ENCODE measurements at places on chromosomes 12 and 14.

DNA sequence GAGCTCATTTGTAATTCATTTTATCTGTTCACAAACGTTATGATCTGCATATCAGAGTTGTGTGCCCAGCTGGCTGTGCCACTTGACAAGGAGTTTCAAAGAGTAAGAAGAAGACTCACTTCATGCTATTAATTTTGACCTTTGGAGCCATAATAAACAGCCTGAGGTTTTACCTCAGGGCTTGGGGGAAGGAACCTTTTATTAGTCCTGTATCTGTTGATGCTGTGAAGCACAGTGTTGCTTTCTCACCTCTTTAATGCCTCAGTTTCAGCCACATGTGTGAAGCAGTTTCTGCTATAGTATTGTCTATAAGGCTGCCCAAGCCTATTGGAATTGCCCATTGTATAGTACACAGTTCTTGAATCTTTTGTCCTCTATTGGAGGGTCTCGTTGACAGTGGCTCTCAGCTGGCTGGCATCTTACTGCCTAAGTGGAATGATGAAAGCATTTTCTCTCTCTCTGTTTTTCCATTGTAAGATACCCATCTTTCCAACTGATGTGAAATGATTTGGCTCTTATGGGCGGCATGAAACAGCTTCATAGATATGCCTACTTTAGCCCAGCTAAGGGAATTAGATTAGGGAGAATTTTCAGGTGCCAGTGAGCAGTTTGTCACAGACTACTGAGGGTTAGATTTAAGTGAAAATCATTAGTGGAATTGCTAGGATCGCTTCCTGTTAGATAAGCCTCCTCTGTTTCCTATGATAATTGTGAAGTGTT, 34.7 kb downstream of the GPATCH2L start:
- no peak for DNase-seq

DNA sequence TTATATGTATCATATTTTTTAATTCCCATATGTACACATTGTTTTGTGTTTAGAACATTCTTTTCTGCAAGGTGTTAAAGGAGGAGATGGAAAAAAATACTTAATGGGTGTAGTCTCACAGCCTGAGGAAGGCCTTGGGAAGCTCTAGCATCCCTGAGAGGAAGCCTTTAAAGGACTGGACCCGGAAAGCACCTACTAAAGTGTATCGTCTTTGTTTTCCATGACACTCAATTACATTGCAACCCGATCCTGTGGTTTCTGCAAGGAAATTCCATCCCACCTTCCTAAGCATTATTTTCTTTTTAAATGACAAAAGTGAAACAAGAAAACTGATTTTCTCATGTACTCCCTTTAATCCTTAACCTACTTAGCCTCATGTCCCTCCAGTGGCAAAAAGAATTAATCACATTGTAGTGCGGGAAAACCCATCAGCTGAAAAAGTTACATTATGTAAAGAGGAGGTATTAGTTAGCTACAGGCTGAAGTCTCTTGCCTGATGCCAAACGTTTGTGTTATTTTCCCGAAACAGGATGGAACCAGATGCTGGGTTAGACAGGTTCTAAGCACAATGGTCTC, 147.8 kb upstream of the CPSF6 start:
- no peak for DNase-seq

- DNase-seq: no peak
Measured at GRCh38 chr14:79809849-79810612, 401.3 kb downstream of the DIO2 start.

GRCh38 chr12:96248136-96248931, 54.2 kb downstream of the ELK3 start:
- DNase-seq: no peak

- DNase-seq: no peak
Measured at GRCh38 chr12:120798696-120799095, 73.1 kb downstream of the ACADS start.

- no peak for DNase-seq
Measured at GRCh38 chr12:26058818-26059217, 66.0 kb downstream of the BHLHE41 start.

GRCh38 chr12:58877243-58877743, 43.0 kb downstream of the LRIG3 start:
- no peak for DNase-seq

DNA sequence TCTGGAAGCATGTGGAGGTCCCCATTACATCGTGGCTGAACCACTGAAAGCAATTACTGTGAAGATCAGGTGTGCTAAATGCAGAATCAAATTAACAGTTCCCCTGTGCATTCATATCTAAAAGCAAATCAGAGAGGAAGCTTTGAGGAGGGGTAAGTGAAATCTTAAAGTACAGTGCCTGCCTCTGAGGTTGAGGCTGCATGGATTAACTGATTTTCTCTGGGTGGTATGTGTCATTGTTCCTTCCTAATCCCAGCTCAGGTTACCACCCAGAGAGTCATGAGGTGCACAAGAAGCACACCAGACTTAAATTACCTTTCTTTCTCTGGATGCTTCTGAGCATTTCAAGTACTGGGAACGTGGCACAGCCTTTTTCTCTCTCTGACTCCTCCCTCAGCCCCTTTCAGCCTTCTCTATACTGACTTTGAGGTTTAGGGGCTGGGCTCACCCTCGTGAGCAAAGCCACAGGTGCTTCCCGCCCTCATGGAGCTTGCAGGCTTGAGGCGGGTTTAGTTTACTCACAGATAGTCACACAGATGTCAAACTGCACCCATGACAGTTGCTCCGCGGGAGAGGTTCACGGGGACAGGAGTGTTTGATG, 237.6 kb upstream of the CRY1 start:
- no peak for DNase-seq

- DNase-seq: no peak
Measured at GRCh38 chr14:102622262-102622885, 29.9 kb downstream of the RCOR1 start.

DNA sequence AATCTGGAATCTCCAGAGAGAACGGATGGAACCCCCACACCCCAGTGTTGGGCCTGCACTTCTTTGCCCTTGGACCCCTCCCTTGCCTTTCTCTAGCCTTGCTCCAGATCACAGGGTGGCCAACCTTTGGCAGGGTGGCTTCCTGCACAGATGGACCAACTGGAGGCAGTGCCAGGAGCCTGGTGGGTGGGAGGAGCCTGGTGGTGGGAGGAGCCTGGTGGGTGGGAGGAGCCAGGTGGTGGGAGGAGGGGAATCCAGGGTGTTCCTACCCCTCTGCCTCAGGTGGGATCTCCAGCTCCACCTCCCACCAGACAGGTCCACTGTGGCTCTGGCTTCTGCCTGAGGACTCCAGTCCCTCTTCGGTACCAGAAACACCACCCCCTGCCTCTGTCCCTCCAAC, 15.0 kb upstream of the ORAI1 start:
- DNase-seq: no peak

GRCh38 chr14:96754162-96754844, 42.9 kb upstream of the VRK1 start:
- DNase-seq: no peak

- DNase-seq: no peak
Measured at GRCh38 chr12:11991604-11992003, 79.1 kb upstream of the BCL2L14 start.

DNA sequence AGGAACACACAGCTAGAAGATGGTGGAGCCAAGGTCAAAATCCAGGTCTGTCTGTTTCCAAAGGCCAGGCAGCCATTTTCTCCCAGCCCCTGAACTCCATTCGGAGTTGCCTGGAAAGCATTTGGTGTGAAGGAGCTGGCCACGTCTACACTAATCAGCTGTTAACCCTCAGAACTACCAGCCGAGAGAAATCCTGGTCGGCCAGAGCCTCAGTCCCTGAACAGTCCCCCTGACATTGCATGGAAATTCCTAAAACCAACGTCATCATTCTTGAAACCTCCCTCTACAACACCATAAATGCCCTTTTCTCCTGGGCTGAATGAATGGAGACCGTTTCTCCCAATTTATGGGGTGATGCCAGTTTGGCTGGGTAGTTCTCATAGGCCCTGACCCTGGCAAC, 245.6 kb downstream of the SLC41A2 start:
- DNase-seq: no peak

- no peak for DNase-seq
Measured at GRCh38 chr12:92412856-92413255, 267.2 kb upstream of the BTG1 start.

GRCh38 chr14:91946622-91947474, 646 bp downstream of the FBLN5 start:
- no peak for DNase-seq

DNA sequence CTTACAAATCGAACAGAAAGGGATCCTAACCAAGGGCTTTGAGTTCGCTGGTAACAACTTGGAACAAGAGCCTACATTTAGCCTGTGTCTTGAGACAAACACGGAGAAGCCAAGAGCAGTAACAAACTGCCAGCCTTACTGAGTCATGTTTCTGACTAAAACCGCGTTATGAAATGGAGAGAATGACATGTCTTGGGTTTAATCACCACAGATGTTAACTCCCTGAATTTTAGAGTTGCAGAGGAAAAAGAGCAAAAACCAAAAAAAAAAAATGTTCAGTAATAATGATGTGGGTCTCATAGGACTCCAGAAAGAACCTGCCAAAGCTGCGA, 1.0 kb downstream of the BLTP3B start:
- no peak for DNase-seq

DNA sequence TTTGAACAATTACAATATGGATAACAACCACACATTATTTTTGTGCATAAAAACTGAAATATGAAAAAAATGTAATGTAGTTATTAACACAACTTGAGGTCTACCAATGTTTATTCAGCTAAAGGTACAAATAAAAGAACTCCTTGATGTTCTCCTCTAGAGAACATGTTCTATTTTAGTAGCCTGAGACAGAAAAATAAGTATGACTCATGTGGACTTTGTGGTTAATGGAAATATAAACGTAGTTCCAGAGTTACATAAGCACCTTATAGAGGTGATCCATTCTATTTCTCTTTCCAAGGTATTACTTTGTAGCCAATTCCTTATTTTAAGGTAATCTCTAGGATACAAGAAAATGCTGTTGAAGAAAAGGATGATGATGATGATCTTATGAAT, 25.7 kb downstream of the ALKBH1 start:
- DNase-seq: no peak

DNA sequence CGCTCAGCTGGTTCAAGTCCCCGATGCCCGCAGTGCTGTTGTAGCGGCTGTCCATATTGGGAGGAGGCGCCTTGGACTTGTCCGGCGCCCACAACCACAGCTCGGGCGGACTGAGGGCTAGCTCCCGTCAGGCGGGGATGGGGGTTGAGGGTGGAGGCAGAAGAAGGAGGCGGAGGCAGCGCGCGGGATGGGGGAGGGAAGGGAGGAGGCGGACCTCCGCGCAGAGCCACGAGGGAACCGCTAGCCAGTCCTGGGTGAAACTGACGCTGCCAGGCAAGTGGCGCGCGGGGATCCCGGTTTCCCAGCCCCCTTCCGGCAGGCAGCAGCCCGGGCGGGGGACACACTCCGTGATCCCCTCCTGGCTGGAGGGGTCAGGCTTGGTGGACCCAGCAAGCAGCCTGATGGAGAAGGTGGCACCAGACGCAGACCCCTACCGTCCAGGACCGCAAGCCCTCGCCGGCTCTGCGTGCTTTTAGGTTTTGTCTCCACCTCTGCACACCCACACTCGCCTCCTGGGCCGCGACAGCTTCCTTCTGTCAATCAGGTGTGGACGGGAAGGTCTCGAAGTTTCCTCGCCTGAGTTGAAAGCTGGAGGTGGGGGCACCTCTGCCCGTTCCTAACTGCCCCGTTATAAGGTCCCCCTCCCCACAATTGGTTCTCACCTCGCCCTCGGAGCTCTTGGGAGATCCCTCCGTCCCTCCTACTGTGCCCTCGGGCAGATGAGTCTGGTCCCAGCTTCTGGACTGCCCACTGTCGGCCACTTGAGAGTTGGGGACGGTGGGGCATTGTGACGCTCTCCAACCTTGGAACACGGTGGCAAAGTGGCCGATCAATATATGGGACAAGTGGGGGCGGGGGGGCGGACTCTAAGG, at the start of gene CPNE8:
Gene CPNE8 (minus strand): TSS at position 112 of the 872 bp plus-strand sequence. CDS start 57 bp downstream, at position 55.
- DNase-seq: no peak

- no peak for DNase-seq
Measured at GRCh38 chr14:80426683-80427082, 215.4 kb upstream of the DIO2 start.

DNA sequence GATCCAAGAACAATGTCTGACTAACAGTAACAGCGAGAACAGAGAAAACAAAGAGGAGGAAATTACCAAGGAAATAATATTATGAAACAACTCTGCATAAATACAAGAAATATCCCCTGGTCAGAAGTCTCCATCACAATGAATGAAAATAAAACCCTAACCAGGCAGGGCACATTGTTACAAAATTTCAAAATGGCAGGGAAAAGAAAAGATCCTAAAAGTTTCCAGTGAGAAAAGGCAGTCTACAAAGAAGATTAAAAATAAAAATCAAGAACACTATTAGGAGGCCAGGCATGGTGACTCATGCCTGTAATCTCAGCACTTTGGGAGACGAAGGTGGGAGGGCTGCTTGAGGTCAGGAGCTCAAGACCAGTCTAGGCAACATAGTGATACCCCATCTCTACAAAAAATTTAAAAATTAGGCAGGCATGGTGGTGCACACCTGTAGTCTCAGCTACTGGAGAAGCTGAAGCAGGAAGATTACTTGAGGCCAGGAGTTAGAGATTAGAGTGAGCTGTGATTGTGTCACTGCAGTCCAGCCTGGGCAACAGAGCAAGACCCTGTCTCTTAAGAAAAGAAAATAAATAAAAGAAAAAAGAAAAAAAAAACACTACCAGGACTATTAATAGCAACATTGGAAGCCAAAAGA, 47.8 kb downstream of the FERMT2 start:
- no peak for DNase-seq

Data from stimulated activated CD4-positive, alpha-beta T cell treated with anti-CD3 and anti-CD28 coated beads, Interleukin-1b, Interleukin-23, amount 100 ng/mL, for 1 hour (primary cell).